Substantia nigra (tissue), 51 donors: ENCODE measurements at places on chromosomes 16 and 17.
A peak's percentile ranks its signal among the peaks of the same experiment; 100 is the strongest.

DNA sequence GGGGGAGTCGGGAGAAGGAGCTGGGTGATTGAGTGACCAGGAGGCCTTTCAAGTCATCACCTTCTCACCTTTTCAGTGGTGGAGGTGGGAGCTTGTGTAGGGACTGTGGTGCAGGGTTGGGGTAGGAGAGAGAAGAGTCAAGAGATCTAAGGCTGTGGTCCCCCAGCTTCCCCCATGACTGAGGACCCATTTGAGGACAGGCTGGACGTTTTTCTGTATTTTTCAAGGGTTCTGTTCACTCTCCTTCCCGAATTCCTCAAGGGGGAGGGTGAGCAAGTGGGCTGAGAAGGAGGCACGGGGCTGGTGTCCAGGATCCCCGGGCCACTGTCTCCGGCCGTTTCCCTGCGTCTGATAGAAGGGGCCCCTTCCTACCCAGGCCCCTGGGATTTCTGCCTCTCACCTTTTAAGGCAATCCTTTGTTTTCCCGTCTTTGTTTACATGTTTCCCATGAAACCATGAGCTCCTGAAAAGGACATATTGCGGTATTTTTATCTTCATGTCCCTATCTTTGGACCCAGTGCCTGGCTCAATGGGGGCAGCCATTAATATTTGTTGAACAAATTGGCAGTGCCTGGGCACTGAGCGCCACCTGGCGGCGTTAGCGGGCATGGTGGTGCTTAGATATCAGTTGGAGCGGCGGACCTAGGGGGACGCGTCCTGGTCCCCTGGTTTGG lies 9.2 kb upstream of the CD300A start:
- DNase-seq = peak; percentile 61

DNA sequence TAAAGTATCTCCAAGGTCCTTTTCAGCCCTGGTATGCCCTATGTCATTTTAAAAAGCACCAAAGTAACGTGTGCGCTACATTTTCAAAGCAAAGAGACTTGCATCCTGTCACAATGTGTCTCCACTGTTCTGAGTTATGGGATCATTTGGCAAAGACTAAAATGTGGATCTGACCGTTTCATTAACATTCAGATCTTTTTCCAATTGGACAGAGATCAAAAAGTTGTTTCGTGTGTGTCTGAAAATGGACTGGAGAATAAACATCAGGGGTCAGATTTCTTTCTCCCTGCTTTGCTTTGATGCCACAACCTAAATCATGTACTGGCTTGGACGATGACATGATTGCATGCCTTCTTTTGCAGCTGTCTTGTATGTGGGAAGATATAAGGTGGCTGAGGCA lies 136.0 kb upstream of the NOG start:
- no peak for DNase-seq

GRCh38 chr16:85090873-85091521 lies 21.3 kb downstream of the CIBAR2 start:
- DNase-seq = no peak

DNA sequence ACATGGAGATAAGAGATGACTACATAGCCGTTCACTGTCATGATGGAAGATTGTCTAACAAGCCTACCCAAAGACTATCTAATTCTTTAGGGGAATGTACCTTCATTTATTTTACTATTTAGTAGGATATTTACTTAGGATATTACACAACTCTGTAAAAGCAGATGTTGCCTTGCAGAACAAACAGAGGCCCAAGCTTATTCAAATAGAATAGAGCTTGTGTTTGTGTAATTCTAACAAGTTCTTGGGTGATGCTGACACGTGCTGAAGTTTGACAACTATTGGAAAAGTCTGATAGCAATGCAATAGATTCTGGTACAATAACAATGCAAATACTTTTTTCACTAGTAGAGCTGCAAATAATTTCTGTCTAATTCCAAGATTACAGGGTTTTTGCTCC lies 447.6 kb downstream of the TOX3 start:
- DNase-seq = no peak

- no peak for DNase-seq
Observed at GRCh38 chr16:83147244-83147643, 520.5 kb downstream of the CDH13 start.

- DNase-seq = no peak
Observed at GRCh38 chr17:30829022-30829421, 2.7 kb upstream of the ATAD5 start.

GRCh38 chr17:76562734-76563148 lies 22.9 kb downstream of the PRCD start:
- DNase-seq = no peak

- no peak for DNase-seq
Observed at GRCh38 chr17:65047941-65048340, 8.6 kb downstream of the GNA13 start.
